ENCODE measurements at places on chromosomes 5 and 9. TPM values are rescaled to one million over a fixed set of nuclear protein-coding genes. Genes with fewer than 3 reads are reported as not detected.

- no peaks in the 10 kb centered on the region for H3K36me3 ChIP-seq
- no peaks in the 10 kb centered on the region for H3K4me1 ChIP-seq
- no peak for DNase-seq
These were observed 226.6 kb upstream of the ADCY2 start for GRCh38 chr5:7169240-7169878.

GRCh38 chr5:172696171-172696849 lies 55.2 kb downstream of the NEURL1B start:
- no peaks in the 10 kb centered on the region for H3K27me3 ChIP-seq
- no peaks in the 10 kb centered on the region for H3K4me1 ChIP-seq
- no peak overlapping the region for H3K27ac ChIP-seq

- no peak overlapping the region for H3K27ac ChIP-seq
- no peaks in the 10 kb centered on the region for H3K27me3 ChIP-seq
- DNase-seq: no peak
- H3K36me3 ChIP-seq: no peaks in the 10 kb centered on the region
- H3K4me1 ChIP-seq: no peaks in the 10 kb centered on the region
These were observed 1824.4 kb upstream of the CDH9 start for GRCh38 chr5:28862860-28863196.

DNA sequence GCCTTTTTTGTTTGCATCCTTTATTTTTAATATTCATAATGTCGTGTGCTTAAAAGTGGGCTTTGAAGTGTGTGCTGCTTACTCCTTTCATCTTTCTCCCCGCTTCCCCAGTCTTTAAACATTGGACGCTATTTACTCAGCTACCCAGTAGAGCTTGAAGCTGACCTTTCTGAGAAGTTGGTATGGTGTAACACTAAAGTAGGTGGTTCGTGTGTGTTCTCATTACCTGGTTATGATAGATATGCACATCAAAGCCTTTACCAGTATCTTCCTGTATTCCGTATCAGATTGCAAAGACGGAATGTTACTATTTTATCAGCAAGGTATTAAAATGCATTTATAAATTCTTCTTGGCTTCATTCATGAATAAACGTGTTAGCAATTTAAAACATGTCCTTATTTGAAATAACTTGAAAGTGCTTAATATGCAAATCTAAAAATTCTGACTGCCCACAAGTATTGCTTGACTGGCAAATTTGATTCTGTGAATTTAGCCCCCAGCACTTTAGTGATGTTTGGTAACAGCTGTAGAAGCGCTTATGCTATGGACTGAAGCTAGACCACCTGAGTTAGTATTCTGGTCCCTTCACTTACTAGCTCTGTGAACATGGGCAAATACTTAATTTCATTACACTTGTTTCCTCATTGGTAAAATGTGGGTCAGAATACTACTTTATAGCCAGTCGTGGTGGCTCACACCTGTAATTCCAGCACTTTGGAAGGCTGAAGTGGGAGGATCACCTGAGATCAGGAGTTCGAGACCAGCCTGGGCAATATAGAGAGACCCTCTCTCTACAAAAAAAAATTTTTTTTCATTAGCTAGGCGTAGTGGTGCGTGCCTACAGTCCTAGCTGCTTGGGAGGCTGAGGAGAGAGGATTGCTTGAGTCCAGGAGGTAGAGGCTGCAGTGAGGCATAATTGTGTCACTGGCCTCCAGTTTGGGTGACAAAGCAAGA lies 1.7 kb downstream of the RRAGA start:
- DNase-seq: no peak
- no peak overlapping the region for H3K27ac ChIP-seq
- peak overlapping the region; percentile 94 for H3K4me3 ChIP-seq
- no peaks in the 10 kb centered on the region for H3K36me3 ChIP-seq

DNA sequence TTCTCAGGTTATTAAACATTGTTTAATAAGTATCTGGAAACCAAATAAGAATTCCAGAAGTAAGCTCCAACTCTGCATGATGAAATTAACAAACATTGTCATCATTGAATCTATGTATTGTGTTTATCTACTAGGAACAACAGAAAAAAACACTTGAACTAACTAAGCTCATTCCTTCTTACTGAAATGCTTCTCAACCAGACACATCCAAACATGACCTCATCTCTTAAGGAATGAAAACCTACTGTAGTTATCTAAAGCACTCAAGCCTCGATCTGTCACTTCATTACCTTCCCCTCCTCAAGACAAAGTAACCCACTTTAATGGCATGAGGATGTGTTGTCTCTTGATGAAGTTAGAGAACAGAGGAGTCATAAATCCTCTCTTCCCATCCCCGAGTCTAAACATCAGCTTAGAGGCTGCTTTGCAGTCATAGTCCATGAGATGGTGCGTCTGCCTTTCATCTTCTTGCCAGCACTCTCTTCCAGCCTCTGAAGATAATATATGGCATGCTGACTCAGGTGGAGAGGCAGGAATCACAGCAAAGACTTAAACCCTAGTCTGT lies 86.5 kb downstream of the CEMIP2 start:
- no peak overlapping the region for H3K4me3 ChIP-seq
- H3K27ac ChIP-seq: no peak overlapping the region
- H3K4me1 ChIP-seq: no peaks in the 10 kb centered on the region
- no peak for DNase-seq

DNA sequence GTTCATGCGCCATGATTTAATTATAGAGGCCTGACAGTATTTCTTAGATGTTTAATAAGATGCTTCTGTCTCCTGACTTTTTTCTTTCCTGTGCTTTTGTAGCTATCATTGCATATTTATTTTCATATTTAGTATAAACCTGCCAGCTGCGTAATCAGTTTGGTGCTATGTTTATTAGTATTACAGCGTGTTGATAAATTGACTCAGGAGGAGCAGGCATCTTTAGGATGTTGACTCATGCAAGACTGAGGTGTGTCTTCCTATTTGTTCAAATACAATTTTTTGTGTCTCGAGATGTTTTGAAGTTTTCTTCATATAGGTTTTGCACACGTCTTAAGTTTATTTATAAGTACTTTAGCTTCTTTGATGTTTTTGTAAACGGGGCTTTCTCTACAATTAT lies 35.9 kb upstream of the EXOC3 start:
- no peaks in the 10 kb centered on the region for H3K4me1 ChIP-seq
- no peaks in the 10 kb centered on the region for H3K27me3 ChIP-seq
- no peak for DNase-seq

DNA sequence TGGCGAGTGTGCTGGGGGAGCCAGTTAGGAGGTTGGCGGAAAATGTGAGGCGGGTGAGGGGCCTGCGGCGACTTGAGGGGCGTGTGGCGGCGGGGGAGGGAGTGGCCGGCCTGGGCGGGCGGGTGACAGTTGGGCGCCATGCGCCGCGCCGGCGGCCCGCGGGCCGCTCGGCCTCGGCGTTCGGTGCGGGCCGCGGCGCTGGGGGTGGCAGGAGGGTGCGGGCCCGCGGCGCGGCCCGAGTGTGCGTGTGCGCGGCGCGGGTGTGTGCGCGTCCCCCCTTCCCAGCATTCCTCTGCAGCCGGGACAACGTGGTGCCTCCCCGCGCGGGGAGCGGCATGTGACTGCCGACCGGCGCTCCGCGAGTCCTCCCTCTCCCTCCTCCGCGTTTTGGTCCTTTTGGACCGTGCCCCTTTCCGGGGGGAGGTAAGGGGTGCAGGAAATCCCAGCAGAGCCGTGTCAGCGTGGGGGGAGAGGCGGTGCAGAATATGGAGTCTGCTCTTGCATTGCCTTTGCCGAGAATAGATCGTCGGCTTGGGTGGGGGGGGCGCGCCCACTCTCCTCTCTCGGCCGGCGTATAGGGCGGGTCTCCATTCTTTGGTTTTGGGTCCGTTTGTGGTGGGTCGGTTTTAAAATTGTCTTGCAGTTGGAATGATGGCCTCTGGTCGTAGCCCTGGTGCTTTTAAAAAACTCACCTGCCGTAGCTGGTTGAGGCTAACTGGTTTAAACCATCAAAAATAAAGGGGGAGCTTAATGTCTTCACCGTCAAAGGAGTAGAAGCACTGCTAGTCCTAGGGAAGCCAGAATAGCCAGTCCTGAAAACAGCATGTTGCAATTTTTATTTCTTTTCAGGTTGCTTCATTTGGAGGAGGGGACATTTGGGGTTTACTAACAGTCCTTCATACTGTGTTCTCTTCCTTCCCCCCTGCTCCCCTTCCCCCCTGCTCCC lies 2.0 kb downstream of the LARP1 start:
- H3K27ac ChIP-seq: no peak overlapping the region
- no peaks in the 10 kb centered on the region for H3K4me1 ChIP-seq
- H3K27me3 ChIP-seq: no peaks in the 10 kb centered on the region
- peak; percentile 78 for DNase-seq

Gene ISL1
- not detected for total RNA-seq
